ENCODE measurements at places on chromosomes 3 and 15. TPM values are rescaled to one million over a fixed set of nuclear protein-coding genes. Genes with fewer than 3 reads are reported as not detected.

Gene CTSH
- 4.3 TPM for total RNA-seq

Gene SLC27A2
- total RNA-seq, result 1.8 TPM

Gene SLC24A5
- total RNA-seq, result not detected

Gene APPL1
- 23.8 TPM for total RNA-seq

Gene CATSPER2
- 5.3 TPM for total RNA-seq

Gene AEN
- total RNA-seq, result 37.2 TPM

Gene UPK1B
- 0.59 TPM for total RNA-seq

Gene MYZAP
- 0.76 TPM for total RNA-seq

Gene BLM
- total RNA-seq, result 13.0 TPM

Gene CDCP1
- 0.31 TPM for total RNA-seq

Gene KCNMB2
- total RNA-seq, result 3.0 TPM

Gene CSTA
- total RNA-seq, result not detected

Gene TPRA1
- total RNA-seq, result 16.2 TPM

Gene EAF2
- 3.7 TPM for total RNA-seq

Gene ADAMTS17
- total RNA-seq, result 1.3 TPM

Gene MCTP2
- total RNA-seq, result 43.0 TPM

Gene UROC1
- total RNA-seq, result 0.09 TPM

Gene IL17RC
- 12.2 TPM for total RNA-seq

Gene SAMMSON
- 0.55 TPM for total RNA-seq

Gene TEX264
- total RNA-seq, result 44.1 TPM

Gene ITGA11
- total RNA-seq, result 2.5 TPM

Gene LRRC31
- not detected for total RNA-seq

Gene C15orf62
- total RNA-seq, result 1.3 TPM

Gene AADACL2
- not detected for total RNA-seq

Gene CPN2
- total RNA-seq, result 0.73 TPM

Gene ZCWPW2
- 2.1 TPM for total RNA-seq

Gene HTR3E
- 0.28 TPM for total RNA-seq

Gene SUSD5
- total RNA-seq, result 3.8 TPM

Gene LTF
- total RNA-seq, result 0.15 TPM

All from motor neuron (in vitro differentiated cells).